ENCODE measurements at places on chromosomes 1 and 21.
A peak's percentile ranks its signal among the peaks of the same experiment; 100 is the strongest.

- no peak for DNase-seq
Observed at GRCh38 chr1:112698366-112699310, 8.3 kb downstream of the RHOC start.

GRCh38 chr1:101284622-101285218 is 47.9 kb downstream of the S1PR1 start:
- no peak for DNase-seq

DNA sequence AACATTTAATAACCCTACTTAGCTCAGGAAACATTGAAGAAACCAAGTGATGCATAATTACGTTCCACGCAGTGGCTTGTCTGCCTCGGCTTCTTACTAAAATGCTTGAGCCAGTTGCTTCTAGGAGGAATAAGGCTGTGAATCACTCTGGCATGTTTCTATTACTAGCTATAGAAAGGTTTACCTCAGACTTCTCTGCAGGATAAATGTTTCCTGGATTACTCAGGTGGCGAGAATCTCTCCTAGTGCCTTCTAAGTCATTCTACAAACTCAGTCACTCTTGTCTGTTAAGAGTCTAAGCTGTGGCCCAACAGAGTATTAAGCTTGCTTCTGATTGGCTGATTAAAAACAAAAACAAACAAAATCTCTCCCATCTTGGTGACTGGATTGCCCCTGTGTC is 92.0 kb upstream of the RALGPS2 start:
- DNase-seq, result no peak

- DNase-seq, result no peak
Observed at GRCh38 chr1:215648957-215649356, 81.9 kb downstream of the KCTD3 start.

DNA sequence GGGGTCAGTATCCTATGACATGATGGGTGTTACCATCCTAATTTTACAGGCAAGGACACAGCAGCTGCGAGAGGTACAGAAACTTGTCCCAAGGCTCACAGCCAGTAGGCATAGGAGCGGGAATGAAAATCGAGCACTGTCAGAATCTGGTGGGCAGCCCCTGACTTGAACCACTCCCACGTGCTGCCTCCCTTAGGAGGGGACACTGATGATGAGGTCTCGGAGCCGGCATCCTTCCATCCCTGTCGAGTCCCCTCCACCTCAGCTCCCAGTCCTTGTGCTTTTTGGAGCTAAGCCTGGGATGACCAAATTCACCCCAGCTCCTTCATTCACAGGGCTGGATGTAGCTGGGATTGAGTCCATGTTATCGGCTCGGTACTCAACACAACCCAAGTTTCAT is 49.0 kb downstream of the B3GALT5 start:
- DNase-seq, result no peak

DNA sequence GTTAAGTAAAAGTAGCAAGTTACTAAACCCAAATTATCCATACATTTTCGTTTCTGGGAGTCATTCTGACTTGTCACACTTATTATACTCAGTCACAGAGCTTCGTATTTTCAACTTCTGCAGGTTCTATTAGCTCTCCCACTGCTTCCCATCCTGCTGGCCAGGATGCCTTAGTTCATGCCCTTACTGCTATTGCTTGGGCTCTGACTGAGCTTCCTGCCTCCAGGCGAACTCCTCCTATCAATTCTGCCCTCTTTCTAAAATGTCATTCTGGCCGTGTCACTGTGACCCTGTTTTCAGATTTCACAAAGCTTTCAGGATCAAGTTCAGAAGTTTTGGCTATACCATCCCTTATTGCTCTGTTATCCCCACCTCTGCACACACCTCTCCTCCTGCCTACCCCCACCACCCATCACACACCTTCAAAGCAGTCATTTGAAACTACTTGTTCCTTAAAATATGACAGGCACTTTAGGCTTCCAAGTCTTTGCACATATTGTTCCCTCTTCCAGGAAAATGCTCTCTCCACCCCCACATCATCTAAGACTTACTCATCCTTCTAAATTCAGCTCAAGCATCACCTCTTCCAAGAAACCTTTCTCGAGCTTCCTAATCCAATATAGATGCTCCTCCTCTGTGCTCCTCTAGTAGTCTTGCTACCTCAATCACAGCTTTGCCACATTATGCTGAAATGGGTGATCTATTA is 278.0 kb downstream of the BRINP2 start:
- no peak for DNase-seq

DNA sequence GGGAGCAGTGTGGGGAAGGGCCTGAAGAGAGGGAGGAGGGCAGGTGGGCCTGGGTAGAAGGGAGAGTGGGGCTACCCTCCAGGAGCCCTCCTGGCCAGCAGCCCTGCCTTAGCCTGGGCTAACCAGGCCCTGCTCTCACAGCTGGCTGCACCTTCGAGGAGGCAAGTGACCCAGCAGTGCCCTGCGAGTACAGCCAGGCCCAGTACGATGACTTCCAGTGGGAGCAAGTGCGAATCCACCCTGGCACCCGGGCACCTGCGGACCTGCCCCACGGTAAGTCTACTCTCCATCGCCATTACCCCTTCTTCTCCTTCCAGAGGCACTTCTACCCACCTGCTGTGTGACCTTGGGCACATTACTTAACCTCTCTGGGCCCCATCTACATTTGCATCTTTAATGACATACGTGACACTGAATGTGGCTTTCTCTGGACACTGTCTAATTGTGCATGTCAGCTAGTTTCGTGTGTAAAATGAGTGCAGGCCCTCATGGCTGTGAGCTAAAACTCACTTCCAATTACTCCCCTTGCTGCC is 18.9 kb downstream of the PTPRU start:
- no peak for DNase-seq

DNA sequence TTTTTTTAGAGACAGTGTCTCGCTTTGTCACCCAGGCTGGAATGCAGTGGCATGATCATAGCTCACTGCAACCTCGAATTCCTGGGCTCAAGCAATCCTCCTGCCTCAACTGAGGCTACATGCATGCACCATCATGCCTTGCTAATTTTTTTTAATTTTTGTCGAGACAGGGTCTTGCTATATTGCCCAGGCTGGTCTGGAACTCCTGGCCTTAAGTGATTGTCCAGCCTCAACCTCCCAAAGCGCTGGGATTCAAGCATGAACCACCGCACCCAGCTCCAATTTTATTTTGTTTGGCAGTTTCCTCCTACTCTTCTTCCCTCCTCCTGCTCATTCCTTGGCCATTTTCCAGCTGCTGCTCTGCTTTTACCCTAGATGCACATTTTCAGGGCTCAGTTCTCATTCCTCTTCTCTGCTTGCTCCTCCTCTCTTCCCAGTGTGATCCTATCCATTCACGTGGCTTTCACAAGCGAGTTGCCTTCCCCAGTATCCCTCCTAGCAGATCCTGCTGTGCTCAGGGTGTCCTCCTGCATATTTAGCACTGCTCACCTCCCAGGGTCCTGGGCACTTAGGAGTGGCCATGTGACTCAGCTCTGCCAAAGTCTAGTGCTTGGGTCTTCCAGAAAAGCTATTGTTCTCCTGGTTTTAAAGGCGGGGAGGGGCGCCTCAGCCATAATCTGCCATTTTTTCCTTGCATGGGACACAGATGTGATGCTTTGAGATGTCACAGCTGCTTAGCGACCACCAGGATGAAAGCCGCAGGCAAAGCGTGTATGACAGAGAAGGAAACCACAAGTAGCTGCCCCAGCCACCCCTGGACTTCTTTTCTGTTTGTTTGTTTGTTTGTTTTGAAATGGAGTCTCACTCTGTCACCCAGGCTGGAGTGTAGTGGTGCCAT is 33.7 kb downstream of the PSEN2 start:
- DNase-seq, result no peak

- no peak for DNase-seq
Observed at GRCh38 chr1:202247104-202247503, 53.5 kb downstream of the LGR6 start.

GRCh38 chr1:42298520-42298919 is 36.5 kb downstream of the FOXJ3 start:
- DNase-seq, result no peak

- DNase-seq, result no peak
Observed at GRCh38 chr1:47483651-47484050, 45.8 kb downstream of the FOXD2 start.

GRCh38 chr21:31553926-31554325 is 105.6 kb upstream of the SOD1 start:
- no peak for DNase-seq

DNA sequence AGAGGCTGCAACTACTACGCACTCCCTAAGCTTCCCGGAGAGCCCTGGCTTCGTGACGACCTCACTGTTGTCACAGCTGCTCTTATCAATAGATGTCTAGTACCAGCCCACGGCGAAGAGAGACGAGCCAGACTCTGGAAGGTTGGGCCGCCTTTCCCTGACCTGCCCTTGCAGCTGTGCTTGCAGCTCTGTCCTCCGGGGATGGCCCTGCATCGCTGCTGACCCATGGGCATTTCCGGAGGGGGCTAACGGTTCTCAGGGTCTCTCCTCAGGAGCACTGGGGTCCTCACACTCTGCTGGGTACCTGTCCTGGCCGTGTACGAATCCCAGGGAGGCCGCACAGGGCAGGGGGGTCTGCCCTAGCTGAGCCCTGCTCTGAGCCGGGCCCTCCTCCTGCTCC is 93.8 kb upstream of the COL6A1 start:
- DNase-seq, result no peak

DNA sequence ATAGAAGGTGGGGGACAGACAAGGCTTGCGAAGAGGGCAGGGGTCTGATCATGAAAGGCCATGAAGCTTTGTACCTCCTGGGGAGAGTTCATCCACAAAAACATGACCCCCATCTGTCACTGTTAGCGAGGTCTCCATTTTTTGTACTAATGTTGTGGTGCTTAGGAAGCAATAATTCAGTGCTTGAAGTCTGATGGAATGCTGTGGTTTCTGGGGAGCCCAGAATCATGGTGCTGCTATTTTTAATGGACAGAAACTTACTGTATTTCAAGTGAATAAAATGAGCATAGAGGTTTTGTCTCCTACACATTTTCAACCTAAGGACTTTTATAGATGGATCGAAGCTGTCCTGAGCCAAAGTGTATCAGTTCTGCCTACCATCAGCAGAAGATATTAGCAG is 28.2 kb upstream of the RGL1 start:
- DNase-seq, result no peak

DNA sequence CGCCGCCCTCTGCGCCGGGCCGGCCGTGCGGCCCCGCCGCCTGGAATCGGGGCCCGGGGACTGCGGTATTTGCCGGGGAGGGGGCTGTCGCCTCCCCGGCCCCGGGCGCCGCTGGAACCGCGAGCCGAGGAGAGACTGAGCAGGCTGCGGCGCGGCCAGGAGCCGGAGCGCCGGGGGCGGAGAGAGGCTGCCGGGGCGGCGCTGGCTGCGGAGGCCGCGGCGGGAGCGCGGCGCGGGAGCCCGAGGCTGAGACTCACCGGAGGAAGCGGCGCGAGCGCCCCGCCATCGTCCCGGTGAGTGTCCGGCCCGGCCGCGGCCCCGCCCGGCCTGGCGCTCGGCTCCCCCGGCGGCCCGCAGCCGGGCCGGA is 746 bp downstream of the DYRK1A start:
- no peak for DNase-seq

- DNase-seq, result no peak
Observed at GRCh38 chr1:33170351-33171274, 11.2 kb downstream of the TRIM62 start.

DNA sequence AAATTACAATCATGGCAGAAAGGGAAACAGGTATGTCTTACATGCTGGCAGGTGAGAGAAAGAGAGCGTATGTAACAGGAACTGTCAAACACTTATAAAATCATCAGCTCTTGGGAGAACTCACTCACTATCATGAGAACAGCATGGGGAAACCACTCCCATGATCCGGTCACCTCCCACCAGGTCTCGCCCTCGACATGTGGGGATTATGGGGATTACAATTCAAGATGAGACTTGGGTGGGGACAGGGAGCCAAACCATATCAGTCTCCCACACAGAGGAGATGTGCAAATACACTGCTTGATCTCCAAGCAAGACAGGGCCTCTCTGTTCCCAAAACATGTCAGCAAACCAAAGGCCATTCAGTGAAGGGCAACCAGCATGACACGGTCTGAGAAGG is 27.4 kb downstream of the LMX1A start:
- no peak for DNase-seq

DNA sequence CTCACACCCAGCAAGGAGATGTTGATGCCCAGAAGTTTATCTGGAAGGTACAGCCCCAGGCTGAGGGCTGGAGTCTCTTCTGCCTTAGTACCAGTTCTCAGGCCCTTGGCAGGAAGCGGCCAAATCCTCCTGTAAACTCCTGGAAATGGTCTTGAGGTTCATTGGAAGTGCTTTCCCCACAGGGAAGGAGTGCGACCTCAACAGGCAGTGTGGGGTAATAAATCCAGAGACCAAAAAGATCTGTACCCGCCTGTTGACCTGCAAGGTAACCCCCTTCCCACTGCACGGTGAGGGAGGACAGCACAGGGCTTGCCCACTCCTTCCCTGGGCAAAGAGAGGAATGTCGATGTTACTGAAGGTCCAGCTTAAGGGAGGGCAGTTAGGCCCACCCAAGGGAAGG is 4.5 kb downstream of the ATXN7L2 start:
- DNase-seq, result no peak

DNA sequence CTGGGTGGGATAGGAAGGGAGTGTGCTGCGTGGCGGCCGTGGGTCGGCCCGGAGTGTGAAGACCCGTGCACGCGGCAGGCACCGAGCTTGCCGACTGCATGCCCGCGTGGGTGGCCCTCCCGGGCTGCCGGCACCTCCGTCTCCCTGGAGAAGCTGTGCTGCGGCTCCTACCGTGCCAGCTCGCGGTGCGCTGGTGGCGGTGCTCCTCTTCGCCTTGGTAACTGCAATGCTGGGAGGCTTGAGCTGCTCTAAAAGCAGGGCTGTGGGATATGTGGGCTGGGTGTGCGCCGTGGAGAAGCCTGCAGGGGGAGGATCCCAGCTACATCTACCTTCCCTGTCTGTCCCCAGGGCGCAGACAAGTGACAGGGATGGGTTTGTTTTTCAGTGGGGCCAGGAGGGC is 2.4 kb downstream of the GABRD start:
- no peak for DNase-seq

- DNase-seq, result peak; percentile 22
Observed at GRCh38 chr1:202625416-202626360, 84.6 kb downstream of the SYT2 start.

DNA sequence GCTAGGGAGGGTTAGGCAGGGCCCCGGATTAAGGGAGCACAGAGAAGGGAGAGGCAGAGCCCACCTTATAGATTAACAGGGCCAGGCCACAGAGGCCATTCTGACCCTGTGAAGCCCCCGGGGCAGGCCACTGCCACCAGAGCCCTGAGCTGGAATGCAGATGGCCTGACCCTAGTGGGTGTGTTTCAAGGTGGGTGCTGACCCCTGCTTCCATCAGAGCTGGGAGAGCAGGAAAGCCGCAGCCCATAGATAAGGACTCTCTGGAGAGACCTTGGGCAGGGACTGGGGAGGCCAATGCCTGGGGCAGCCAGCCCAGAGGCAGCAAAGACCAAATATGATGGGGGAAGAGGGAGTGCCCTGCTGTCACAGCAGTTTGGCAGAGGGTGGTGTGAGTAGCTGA is 35.9 kb downstream of the NCMAP start:
- DNase-seq, result no peak
